Left forelimb (tissue), 1 donor: ENCODE measurements at places on chromosomes 3 and 15.

DNA sequence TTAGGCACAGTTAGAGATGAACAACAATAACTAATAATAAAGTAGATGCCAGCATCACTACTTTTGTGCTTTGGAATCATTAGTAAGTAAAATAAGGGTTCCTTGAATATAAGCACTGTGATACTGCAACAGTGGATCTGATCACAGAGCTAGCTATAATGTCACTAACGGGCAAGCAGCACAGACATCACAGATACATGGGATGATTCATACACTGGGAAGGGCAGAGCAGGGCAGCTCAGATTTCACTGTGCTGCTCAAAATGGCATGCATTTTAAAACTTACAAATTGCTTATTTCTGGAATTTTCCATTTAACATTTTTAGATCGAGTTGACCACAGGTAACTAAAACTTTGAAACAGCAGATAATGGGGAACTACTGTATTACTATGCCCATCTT, 476.6 kb downstream of the FHIT start:
- DNase-seq: no peak

DNA sequence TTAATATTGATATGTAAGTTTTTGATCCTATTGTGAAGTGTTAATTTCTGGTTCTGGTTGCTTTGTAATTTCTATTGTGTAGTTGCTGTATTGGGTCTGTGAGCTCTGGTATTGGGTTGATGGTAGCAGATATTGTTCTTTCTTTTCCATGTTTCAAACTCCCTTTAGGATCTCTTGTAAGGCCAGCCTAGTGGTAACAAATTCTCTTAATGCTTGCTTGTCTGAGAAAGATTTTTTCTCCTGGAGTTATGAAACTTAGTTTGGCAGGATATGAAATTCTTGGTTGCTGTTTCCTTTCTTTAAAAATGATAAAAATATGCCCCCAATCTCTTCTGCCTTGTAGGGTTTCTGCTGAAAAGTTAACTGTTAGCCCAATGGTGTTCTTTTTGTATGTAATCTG, 268.6 kb upstream of the PLSCR5 start:
- DNase-seq: no peak

GRCh38 chr3:110074095-110074494, 736.7 kb upstream of the DPPA4 start:
- no peak for DNase-seq

DNA sequence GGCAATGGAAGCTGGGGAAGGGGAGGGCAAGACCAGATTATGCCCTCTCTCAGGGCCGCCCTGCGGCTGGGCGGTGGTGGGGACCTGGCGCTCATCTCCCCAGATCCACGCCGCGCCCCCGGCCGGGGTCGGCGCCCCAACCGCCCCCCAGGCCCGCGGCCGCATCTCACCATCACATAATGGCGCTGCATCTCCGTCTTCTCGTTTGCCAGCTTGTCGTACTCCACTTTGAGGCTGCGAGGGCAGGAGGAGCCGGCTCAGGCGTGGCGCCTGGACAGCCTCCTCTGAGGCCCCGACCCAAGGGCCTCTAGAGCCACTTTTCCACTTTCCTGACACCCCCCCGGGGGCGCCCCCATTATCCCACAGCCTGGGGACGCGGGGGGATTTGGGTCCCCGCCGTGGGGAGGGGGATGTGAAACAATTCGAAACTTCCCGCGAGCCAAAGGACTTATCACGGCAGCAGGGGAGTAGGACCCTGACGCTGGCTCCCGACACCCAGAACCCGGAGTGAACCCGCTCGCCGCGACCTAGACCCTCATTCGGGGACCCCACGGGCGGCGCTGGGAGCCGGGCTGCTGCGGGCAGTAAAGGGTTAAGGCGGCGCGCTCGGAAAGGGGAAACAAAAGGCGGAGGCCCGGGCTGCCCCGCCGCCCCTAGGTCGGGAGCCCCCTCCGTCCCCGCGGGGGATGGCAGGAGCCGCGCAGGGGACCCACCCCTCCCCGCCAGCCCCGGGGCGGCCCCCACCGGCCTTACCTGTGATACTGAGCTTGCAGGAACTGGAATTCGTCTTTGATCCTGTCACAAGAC, 2.1 kb downstream of the TLE3 start:
- DNase-seq: no peak

- DNase-seq: no peak
Measured at GRCh38 chr15:50164458-50164857, 17.5 kb upstream of the SLC27A2 start.

DNA sequence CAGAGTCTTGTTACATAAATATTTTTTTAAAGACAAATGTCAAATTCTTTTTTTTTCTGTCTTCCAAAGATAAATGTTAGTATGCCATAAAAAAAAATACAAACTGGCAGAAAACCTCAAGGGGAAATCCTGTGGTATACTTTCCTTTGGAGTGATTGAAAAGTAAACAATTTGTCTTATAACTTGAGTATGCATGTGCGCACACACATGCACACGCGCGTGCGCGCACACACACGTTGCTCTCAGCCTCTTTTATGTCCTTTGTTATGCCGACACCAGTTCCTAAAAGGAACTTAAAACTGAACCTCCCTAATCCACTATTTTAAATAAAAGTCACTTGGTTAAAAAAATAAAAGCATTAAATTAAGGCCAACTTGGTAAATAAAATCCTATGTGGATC, 58.1 kb downstream of the TGFBR2 start:
- no peak for DNase-seq

DNA sequence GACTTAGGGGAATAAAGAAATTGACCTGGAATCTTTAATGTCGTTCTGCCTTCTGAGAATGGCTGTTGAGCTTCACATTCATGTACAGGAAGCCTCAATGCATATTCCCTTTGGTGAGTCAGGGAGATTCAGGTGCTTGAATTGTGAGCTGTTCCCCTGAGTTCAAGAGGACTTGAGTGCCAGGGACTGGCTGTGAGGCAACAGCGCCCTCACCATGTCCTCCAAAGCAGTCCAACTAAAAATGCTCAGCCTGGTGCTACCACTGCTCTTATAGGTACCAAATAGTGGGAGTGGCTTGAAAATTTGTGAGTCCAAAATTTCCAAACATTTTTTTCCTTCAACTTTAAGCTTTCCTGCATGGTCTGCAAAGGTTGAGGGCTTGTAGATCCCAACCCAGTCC, 54.1 kb downstream of the LEO1 start:
- no peak for DNase-seq

- DNase-seq: no peak
Measured at GRCh38 chr3:24525557-24525956, 30.9 kb upstream of the THRB start.

DNA sequence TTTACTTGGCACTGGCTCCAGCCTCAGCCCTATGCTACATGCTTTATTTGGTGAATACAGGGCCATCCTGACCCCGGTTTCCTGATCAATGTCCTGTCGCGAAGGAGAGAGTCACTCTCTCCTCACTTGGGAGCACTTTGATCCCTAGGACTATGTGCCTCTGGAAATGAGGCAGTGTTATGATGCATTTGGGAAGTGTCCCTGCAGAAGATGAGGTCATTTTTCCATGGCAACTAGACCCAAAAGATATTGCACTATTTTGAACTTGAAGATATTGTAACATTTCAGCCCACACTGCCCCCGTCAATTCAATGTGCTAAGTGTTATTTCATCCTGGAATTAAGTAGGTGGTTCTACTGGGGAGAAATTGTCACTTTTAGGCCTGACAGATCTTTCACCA, 68.0 kb downstream of the LRRK1 start:
- no peak for DNase-seq

DNA sequence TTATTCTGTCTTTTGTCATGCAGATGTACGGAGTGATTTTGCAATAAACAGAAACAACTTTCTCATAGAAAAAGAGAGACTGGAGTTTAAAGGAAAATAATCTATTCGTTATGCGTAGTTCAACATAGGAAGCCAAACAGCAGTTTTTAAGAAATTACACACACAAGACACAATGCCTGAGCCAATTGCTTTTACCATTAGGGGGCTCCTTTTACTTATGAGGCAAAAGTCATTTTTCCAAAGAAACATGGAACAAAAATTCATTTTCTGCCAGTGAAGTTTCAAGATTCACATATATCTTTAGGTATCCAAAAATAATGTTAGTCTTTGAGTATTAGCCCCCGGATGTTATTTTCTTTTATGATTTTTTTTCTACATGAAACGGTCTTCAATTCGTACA, 10.7 kb downstream of the CNTN6 start:
- no peak for DNase-seq

DNA sequence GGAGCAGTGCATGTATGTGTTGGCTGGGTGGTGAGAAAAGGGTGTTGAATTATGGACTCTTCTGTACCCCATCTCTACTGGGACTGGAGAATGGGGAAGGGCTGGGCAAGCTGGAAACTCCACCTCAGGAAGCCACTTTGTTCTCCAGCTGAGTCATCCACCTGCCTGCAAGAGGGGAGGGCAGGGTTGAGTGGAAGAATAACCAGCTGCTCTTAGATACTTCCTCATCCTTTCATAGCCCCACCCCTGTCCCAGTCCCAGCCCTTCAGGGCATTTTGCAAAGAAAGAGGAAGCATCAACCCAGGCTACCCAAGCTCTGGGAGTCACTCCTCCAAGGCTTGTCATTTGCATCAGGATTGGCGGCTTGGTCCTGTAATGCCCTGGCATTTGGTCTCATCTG, 33.1 kb downstream of the RAB11A start:
- DNase-seq: no peak

- peak; percentile 78 for DNase-seq
Measured at GRCh38 chr3:178454726-178455125, 81.5 kb upstream of the KCNMB2 start.

DNA sequence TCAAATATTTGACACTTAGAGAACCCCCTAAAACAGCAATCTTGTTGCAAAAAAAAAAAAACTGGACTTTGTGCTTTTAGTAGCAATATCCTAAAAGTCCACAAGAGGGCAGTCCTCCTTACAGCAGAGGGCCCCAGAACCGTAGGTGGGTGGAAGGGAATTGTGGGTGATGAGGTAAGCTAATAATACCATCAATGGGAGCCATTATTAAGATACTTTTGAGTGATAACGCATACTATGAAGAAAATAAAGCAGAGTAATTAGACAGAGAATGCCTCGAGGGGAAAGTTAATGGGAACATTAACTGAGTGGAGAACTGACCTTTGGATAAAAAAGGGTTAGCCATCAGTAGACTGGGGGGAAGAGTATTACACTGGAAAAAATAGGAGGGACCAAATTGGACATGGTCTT, 229.9 kb downstream of the THRB start:
- DNase-seq: no peak

DNA sequence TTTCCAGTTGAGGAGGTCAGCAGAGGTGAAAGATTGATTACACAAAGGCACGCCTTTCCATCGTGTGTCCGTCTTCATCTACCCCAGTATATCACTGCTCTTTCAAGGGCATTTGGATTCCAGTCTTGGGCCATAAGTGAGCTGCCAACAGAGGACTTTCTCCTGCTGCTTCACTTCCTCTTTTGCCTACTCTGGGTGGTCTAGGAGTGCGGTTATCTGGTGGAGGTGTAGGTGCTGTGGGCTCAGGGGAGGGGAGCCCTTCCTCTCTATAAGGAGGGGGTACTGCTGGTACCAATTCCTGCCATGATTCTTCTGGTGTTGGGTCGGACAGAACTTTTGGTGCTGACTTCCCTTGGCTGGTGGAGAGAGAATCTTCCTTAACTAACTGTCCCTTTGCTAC, 83.1 kb upstream of the VEPH1 start:
- no peak for DNase-seq

DNA sequence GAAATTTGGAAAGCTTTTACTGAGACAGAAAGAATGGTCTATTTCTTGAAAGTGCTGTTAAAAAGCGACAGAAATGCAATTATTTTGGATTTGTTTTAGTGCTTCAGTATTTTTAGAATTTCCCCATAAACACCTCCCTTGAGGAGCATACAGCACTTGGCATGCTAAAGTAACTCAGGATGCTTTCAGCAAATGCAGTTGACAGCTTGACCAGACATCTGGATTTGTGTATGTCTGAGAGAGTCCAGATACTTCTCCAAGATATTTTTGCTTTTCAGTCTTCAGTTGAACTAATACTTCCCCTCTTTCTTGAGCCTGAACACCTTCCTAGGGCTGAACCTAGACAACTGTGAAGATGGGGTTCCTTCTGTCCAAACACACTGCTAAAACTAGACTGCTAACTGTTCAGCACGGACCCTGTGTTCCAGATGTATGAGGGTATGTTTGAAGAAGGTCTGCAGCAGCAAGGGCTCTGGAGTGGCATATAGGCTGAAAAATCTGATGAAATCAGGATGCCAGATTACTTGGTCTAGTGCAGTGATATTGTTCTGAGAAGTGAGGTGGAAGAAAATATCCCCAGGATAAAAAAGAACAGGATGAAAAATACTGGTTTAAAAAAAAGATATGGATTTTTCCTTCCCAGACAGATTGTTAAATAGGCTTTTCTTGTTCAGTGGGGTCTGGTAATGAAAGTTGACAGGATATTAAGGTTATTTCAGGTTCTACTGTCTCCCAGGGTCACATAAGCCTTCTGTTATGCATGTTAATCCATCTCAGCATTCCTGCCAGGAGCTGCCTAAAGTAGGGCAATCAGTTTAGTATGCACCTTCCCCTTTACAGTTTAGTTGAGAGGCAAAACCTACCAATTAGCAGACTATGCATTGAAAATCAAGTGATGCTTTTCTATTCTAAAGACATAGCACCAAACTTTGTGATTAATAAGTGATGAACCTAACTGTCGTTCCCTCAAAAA, 516.9 kb upstream of the TBL1XR1 start:
- no peak for DNase-seq

GRCh38 chr3:79515072-79515471, 252.7 kb downstream of the ROBO1 start:
- no peak for DNase-seq

DNA sequence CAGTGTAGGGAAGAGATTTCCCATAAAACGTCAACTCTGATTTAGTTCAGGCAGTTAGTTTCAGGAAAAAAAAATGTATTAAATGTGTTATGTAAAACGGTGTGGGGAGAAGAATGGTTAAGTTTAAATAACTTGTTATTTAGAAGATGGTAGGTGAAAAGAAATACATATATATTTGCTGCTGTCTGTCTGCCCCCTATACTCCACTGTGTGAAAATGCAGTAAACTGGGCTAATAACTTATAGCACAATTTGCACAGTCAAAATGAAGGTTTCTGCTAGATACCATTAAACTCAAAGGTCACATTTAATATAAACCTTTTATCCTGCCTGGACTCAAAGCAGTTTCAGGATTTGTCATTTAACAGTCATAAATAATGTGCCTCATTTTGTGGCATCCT, 515.0 kb downstream of the FGF12 start:
- no peak for DNase-seq

GRCh38 chr3:152048831-152049230, 175.4 kb downstream of the SUCNR1 start:
- DNase-seq: no peak

DNA sequence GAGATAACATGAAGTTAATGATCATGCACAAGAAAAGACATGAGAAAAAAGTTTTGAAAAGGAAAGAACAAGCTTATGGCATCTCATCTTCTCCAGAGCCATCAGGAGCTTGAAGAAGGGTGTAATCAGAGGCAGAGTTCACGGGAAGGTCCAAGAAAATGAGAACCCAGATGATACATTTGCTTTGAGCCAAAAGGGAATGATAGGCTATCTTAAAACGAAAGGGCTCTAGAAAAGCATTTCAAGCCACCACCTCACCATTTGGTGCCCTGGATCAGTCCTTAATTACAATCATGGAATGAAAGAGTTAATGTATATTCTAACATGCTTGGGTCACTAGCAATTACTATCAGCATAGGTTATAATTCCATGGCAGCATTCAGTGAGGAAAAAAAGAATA, 781.8 kb downstream of the ROBO1 start:
- no peak for DNase-seq

- no peak for DNase-seq
Measured at GRCh38 chr3:5186858-5187155, 700 bp upstream of the EDEM1 start.

- no peak for DNase-seq
Measured at GRCh38 chr15:84894736-84895425, 10.4 kb downstream of the SLC28A1 start.
